ENCODE measurements at places on chromosomes 1 and 21. TPM values are rescaled to one million over a fixed set of nuclear protein-coding genes. Genes with fewer than 3 reads are reported as not detected.

The BSDC1 gene
- total RNA-seq, result 55.8 TPM

The AQP10 gene
- total RNA-seq, result not detected

The FCGR3A gene
- total RNA-seq, result not detected

The ATP6V1G3 gene
- not detected for total RNA-seq

The S100B gene
- total RNA-seq, result 1.5 TPM

DNA sequence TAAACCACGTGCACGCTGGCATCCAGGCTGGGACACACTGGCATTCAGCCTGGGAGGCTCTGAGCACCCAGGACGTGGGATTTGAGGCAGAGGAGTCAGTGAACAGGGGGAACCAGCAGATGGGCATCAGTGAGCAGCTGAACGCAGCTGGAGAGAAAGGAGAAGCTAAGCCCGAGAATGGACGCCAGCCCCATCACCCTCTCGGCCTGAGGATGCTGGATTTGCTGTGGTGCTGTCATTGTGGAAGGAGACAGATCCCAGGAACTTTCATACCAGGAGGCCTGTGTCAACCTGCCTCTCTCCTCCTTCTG lies 132.8 kb downstream of the PGBD5 start:
- no peak for DNase-seq

- no peak for DNase-seq
Measured at GRCh38 chr1:111082421-111083203, 57.3 kb downstream of the DRAM2 start.

DNA sequence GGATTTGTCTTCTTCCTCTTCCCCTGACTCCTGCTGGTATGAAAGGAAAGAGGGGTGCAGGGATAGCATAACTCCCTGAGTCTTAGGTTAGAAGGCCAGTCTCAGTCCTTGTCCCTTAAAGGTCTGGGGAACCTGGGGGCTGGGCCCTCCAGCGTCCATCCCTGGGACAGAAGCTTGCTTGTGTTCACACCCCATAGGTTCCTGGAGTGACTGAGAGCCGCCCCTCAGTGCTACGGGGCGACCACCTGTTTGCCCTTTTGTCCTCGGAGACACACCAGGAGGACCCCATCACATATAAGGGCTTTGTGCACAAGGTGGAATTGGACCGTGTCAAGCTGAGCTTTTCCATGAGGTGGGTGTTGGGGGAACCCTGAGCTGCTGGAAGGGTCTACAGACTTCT lies 13.1 kb downstream of the RHOC start:
- DNase-seq, result no peak

GRCh38 chr1:31152181-31152795 lies 86.8 kb upstream of the PUM1 start:
- DNase-seq, result no peak

GRCh38 chr1:202158810-202159533 lies 1.4 kb downstream of the PTPN7 start:
- peak; percentile 47 for DNase-seq
